Mesenteric fat pad (tissue), 1 donor: ENCODE measurements at places on chromosomes 6 and 20. TPM values are rescaled to one million over a fixed set of nuclear protein-coding genes. Genes with fewer than 3 reads are reported as not detected.

Gene SLC16A10
- 30.3 TPM for total RNA-seq

GRCh38 chr6:136370988-136371728 lies 81.5 kb upstream of the BCLAF1 start:
- DNase-seq: no peak

Gene MEI4
- total RNA-seq: not detected

GRCh38 chr6:143542888-143543287 lies 31.4 kb upstream of the FUCA2 start:
- DNase-seq: no peak

- DNase-seq: no peak
Observed at GRCh38 chr6:43115365-43115764, 39.3 kb downstream of the PTK7 start.

Gene STX11
- total RNA-seq: 32.7 TPM

DNA sequence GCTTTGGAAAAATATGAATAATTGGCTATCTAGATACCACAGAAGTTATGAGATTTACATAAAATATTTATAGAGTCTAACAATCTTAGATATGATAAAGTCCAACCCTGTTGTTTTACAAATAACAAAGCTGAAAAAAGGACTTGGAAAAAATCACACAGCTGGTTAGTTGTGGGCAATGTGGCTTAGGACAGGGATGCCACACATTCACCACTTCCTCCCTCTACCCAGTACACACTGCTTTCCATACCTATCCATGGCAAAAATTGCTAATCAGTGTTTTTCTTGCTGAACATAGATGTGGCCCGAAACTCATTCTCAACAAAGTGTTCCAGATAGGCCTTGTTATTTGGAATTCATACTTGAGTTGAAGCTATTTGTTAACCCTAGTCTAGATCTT lies 147.3 kb upstream of the BMP5 start:
- no peak for DNase-seq

GRCh38 chr20:12824328-12825225 lies 184.2 kb upstream of the SPTLC3 start:
- DNase-seq: no peak

GRCh38 chr20:58583586-58583985 lies 67.5 kb upstream of the STX16 start:
- peak; percentile 65 for DNase-seq

Gene SYCP2
- 2.2 TPM for total RNA-seq

DNA sequence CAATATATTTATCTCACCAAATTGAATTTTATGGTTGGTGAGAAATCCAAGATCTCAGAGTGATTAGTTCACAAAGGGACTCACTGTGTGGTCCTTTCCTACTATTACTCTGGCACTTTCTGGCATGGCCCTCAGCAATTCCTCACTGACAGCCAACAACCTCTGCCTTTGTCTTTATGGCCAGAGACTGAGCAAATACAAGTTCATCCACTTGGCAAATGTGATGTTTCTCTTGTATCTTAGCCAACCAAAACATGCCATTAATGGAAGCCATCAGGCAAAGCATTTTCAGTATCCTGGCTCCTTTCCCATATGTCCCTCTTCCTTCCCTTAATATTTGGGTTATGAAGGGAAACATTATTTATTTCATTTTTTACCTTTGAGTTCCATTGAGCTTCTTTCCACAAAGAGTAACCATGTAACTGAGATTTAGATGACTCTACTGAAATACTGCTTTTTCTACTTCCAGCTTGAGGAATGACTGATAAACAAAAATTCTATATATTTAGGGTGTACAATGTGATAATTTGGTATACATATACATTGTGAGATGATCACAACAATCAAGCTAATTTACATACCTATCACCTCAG lies 30.8 kb upstream of the SMLR1 start:
- no peak for DNase-seq

Gene PLEKHG1
- 71.1 TPM for total RNA-seq

- DNase-seq: no peak
Observed at GRCh38 chr6:136703331-136703865, 88.9 kb downstream of the MAP3K5 start.

Gene BHLHE23
- total RNA-seq: not detected

Gene TNF
- 1.2 TPM for total RNA-seq

Gene ATRN
- total RNA-seq: 32.5 TPM

DNA sequence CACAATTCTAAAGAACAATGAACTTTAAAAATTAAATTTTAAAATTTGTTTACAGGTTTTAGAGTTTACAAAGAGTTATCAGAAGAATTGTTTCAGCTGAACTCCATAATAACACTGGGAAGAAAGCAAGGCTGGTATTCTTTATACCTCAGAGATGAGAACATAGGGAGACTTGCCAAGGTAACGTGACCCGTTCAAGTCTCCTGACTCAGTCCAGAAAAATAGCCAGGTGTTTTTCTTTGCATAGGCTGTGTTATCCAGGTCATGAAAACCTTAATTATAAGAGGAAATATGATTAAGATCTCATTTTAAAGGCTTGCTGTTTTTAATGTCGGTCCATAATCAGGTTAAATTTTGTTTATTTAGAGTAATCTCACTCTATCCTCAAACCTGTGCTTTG lies 8.5 kb upstream of the C6orf141 start:
- DNase-seq: no peak

Gene NECAB3
- total RNA-seq: 22.5 TPM

- DNase-seq: no peak
Observed at GRCh38 chr6:159963111-159963510, 5.8 kb upstream of the IGF2R start.

- DNase-seq: no peak
Observed at GRCh38 chr6:28816909-28817807, 106.6 kb downstream of the TRIM27 start.

Gene KCNK5
- total RNA-seq: 0.87 TPM

DNA sequence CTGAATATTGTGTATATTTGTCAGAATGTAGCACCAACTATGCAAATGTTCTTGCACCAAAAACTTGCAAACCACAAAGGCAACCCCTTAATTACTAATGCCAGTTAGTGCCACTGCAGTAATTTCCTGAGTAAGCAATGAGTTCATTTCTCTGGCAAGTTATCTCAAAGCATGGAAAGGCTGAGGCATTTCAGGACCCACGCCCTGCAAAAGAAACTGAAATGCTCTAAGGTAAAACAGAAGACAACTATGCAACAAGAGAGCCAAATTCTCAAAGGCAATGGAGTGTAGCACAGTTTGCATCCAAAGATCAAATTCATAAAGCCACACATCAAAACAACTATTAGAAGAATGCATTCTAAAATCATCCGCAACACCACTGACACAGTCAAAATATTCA lies 994.4 kb downstream of the EYS start:
- no peak for DNase-seq

Gene BCAS1
- 0.51 TPM for total RNA-seq

DNA sequence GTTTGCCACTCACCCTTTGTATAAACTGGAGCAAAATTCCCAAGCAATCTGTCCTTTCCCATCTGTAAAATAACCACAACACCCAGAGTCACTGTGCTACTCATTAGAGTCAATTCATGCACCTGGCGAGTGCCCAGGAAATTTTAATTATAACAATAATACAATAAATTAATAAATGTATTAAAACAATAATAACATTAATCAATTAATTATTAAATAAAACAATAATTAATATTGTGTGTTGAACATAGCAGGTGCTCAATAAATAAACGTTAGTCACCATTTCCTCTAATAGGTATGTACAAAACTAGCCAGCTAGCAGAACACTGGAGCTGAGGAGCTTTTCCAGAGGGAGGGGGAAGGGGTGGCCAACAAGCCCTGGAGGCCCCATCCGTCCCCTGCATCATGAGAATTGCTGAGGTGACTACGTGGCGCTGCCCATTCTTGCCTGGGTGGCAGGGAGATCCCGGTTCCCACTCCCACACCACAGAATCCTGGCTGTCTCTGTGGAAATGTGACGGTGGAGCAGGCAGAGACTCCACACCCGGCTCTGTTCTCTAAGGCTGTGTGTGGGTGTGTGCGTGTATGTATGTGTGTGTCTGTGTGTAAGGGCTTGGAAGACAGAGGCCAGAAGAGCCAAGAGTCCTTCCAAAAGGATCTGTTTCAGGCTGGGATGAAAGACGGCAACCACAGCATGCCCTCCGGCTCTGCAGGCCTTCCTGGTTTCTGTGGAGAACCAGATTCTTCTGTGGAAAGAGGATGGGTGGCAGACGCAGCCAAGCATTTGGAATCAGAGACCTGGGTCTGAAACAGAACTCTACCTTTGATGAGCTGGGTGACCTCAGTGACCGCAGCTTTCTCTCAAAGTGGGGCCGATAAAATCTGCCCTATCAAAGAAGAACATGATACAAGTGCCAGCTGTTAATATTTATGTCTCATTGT lies 18.8 kb upstream of the EZR start:
- peak; percentile 49 for DNase-seq

DNA sequence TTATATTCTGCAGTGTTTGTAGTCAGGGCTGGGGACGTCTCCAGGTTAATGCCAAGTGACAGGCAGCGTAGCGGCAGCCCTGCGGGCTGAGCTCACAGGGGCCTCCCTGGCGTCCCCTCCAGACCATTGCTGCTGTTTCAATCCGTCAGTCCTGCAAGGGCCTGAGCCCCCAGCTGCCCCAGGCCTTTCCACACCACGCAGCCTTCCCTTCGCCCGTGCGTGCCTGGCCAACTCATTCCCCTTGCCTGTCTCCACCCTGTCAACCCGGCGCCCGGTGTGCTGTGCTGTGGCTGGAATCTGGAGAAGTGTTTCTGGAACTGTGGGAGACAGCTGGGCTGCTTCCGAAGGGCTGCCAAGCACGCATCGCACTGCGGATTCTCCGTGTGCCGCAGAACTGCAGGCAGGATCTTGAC lies 11.9 kb downstream of the BHLHE23 start:
- DNase-seq: no peak

Gene CCN6
- not detected for total RNA-seq

DNA sequence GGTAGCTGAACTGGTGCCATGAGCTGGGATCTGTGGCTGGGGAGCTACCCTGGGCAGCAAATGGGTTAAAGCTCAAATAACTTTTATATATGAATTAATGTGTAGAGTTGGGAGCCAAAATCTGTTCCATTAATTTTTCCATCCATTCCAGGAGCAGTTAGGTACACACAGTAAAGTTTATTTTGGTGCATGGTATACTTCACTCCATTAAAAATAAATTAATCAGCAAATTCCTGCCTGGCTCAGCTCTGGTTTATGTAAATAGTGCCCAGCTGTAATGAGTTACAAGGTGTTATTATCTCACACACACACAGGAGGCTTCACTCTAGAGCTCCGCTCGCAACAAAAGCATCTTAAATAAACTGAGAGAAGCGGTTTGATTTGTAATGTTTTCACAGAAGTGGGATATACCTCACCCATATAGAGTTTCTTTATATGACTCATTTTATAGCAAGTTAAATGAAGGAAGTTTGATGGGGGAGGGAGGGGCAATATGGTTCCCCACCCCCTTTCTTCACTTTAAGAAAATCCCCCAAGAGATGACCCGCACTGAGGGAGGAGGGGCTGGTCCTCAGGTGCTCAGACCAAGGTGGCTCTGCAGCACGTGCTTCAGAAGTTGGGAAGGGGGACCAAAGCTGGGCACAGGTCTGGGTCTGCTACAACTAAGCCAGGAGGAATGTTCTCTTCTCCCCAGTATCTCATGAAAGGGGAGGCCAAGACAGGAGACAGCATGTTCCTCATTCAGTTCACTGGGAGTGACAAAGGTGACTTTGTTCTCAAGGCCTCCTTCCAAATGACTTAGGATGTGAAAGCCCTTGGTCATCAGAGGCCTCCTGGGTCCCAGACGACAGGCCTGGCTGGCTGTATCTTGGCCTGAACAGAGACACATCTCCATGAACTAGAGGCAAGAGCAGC lies 10.5 kb upstream of the FAM83C start:
- no peak for DNase-seq
